Activated CD8-positive, alpha-beta memory T cell treated with anti-CD3 and anti-CD28 coated beads for 48 hours (primary cell): ENCODE measurements at places on chromosomes 2 and 18.

GRCh38 chr2:165281387-165281786, 42.2 kb downstream of the SCN2A start:
- DNase-seq, result no peak

DNA sequence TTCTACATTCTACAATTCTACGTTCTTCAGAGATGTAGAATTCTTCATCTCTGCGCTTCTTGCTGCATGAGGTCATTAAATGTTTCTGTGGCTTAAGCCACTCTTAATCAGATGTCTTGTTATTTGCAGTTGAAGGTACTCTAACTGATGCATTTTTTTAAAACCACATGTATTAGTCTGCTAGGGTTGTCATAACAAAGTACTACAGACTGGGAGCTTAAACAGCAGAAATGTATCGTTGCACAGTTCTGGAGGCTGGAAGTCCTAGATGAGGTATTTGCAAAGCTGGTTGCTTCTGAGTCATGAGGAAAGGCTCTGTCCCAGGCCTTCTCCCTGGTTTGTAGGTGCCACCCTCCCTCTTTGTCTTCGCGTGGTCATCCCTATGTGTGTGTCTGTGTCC, 176.3 kb upstream of the GLI2 start:
- DNase-seq, result no peak

GRCh38 chr2:158823486-158824237, 28.5 kb downstream of the DAPL1 start:
- no peak for DNase-seq

GRCh38 chr2:83823229-83823628, 635.9 kb downstream of the SUCLG1 start:
- no peak for DNase-seq

DNA sequence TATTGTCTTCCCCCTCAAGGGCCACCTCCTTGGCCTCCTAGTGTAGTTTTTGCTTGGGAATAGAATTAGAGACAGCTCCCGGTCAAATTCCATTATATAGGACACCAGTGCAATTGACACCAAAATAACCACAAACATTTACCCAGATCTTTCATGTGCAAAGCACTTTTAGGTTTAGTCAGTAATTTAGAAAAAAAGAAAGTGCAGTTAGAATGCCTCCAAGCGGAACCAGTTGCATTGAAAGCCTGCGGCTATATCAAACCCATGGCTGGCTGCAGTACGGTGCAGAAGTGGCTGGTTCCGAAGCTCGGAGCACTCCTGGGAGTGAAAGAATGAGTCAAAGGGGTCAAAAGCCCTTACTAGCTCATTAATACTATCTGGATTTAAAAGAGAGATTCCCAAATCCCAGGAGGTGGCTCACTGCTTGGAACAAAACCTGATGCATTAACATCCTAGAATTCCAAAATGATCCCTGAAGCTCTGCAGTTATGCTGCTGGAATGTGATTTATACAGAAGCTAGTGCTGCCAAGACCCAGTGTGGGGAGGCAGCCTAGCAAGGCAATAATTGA, 432.2 kb upstream of the KLHL29 start:
- no peak for DNase-seq

DNA sequence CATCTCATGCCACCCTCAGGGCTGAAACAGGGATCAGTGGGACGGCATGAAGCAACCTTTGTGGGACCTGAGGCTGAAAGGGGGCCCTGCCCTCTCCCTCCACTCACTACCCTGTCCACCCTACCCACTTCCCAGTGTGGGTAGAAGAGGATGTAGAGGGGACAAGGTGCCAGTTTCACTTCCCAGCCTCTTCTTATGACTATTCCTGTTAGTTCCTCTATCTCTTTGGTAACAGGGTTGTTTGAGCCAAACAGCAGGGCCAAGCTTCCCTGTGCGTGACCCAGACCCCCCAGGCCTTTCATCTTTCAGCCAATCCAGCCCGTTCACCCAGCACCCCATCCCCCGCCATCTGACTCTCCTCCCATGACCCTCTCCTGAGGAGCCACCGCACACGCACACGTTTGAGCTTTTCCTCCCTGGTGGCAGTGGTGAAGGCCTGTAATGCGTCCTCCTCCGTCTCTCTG, 82.3 kb downstream of the STPG4 start:
- no peak for DNase-seq

GRCh38 chr2:198448789-198449188, 644.4 kb downstream of the PLCL1 start:
- no peak for DNase-seq

- DNase-seq, result no peak
Measured at GRCh38 chr2:33681364-33681757, 82.3 kb upstream of the FAM98A start.

GRCh38 chr2:88698027-88698413, 6.5 kb downstream of the RPIA start:
- no peak for DNase-seq

GRCh38 chr2:83054751-83055150, 1404.3 kb downstream of the SUCLG1 start:
- DNase-seq, result no peak
